ENCODE measurements at places on chromosomes 2 and 18.

DNA sequence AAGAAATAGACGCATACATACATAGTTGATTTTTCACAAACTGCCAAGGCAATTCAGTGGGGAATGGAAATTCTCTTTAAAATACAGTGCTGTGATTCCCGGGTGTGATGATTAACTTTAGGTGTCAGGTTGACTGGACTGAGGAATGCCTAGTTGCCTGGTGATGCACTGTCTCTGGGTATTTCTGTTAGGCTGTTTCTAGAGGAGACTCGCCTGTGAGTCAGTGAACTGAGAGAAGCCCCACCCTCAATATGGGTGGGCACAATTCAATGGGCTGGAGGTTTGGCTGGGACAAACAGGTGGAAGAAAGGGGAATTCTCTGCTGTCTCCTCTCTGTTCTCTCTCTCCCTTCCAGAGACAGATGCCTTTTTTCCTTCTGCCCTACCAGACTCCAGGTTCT, 187.6 kb downstream of the ARHGAP28 start:
- peak; percentile 68 for DNase-seq

DNA sequence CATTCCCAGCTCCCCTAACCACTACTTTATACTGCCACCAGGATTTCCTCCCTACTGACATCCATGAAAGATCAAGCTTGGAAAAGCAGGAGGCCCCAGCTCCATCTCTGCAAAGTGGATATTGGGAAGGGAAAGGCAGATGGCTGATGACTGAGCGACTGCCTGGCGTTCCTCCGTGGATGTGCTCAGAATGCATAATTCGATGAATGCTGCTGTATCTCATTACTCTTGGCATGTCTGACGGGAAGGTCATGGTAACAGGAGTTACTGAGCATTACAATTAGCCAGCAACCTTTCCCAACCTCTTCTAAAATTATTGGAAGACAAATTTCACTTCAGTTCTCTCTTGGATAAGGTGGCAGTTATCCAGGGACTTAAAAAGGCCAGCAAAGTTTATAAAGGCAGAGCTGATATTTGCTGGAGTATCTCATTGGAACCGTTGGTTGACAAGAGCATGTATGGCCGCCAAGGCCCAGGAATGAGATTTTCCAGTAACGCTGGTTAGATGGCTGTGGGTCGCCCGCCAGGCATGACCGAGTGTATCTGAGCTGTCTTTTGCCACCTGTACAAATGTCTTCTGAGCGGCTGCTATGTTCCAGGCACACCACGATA, 34.5 kb downstream of the KCNE4 start:
- DNase-seq = no peak

- no peak for DNase-seq
These were observed 10.6 kb downstream of the MFSD6 start for GRCh38 chr2:190418727-190419126.

- no peak for DNase-seq
These were observed 104.0 kb downstream of the DYSF start for GRCh38 chr2:71557321-71557720.

DNA sequence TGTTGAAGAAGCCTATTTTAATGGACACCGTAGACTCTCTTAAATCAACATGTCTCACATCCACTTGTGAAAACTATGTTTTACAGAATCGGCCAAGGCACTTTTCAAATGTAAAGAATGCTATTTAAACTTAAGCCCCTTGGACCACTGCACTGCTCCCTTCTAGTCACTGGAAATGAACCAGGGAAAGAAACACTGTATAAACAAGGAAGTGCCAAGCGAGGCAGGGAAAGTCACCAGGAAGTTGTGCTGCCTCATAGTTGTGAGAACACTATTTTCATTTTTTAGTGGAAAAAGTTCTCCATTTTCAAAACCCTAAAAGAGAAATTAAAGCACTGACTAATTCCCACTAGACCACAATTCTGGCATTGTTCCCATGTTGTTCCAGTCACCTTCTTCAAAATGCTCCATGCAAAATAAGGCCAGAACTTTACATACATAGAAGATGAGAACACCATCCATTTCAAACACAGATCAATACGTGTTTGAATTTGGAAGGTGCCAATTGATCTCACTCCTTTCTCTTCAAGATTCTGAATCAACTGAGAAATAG, 13.5 kb downstream of the CCDC141 start:
- DNase-seq = no peak

GRCh38 chr2:167942366-167943081, 304.9 kb downstream of the STK39 start:
- no peak for DNase-seq
